ENCODE measurements at places on chromosomes 11 and 22.

DNA sequence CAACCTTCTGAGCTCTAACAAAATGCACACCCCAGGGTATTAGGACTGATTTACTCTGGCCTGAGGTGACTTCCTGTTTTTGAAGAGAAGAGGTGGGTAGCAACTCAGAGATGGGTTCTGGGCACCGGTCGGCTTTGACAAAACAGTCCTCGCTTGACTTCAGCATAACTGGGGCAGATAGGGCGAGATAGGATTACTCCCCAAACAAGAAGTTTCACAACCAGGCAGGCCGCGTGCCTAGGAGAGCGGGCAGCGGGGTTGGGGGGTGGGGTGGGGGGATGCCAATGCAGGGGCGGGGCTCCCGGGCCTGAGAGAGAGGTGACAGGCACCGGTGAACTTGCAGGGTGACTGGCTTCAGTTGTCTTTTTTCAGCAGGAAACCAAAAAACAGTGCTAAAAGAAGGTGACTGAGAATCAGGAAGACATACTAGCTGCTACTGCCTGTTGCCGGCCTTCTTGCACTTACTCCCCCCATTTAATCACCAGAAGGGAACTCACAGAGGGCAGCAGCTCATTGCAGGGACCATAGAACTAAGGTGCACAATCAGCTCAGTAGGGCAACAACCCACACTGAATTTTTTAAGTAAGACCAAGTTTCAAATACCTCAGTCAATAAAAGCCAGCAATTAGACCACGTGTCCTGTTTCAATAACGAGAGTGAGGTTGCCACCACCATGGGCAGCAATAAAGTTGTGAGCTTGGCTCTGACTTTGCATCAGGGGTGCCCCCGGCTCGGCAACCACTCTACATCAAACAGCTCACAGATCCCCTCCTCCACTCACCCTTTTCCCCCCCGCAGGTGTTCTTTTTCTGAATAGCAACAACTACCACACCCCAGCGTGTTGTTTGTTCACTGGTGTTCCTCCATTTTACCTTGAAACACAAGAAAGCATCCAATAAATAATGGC is 37.2 kb upstream of the ETS1 start:
- DNase-seq: no peak

GRCh38 chr11:23423656-23424055 is 563.4 kb upstream of the CCDC179 start:
- DNase-seq: no peak

DNA sequence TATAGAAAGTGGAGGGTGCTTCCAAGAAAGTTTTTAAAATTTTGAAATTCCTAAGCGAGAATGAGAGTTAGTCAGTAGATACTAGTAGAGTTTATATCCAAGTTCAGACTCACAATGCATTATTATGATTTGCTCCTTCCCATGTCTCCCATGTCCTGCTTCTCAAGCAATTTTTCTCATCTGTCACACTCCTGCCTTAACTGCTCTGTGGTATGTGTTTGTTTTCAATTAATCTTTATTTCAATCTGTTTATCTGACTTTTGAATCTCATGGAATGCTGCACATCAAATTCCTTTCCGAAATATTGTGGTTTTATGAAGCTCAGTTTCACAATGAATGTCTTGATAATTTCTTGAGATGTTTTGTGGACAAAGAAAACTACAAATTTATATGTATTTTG is 18.1 kb downstream of the THY1 start:
- no peak for DNase-seq

DNA sequence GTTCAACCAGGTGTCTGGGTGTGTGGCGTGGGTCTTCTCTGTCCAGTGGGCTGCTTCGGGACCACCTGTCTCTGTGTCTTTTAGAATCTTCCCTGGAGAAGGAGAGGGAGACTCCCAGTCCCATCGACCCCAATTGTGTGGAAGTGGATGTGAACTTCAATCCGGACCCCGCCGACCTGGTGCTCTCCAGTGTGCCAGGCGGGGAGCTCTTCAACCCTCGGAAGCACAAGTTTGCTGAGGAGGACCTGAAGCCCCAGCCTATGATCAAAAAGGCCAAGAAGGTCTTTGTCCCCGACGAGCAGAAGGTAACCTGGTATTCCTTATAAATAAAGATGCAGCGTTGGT is 12.2 kb downstream of the TEF start:
- DNase-seq: no peak

- peak; percentile 15 for DNase-seq
Observed at GRCh38 chr22:30572840-30573593, 1.4 kb downstream of the GAL3ST1 start.

DNA sequence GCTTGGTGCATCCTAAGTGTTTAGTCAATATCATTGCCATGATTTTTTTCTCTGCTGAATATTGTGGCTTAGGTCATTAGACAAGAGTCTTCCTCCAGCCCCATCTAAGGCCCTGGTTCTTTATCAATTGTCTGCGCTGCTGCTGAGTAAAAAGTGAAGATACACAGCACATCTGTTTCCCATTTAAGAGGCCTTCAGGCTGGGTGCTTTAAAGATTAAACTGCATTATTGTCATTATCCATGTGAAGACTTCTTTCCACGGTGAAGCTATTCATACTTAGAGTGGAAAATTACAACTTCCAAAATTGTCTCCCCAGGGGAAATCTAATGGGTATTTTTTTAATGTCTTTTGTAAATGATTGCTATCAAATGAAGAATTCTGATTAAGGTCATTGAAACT is 719.8 kb upstream of the LRRC4C start:
- DNase-seq: no peak

DNA sequence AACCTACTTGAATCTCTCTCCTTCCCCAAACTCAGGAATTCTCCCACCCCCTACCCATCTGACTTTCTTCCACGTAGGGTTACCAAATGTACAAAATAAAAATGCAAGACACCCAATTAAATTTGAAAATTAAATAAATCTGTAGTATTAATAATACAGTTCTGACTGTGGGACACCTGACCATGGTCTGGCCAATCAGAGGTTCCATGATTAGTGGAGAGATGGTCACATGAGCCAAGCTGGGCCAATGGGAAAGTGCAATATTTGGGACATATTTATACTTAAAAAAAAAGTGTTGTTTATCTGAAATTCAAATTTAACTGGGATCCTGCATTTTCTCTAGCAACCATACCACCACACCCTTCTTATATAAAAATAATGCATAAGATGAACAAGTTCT is 29.8 kb upstream of the ASPHD2 start:
- no peak for DNase-seq

GRCh38 chr11:94597896-94598295 is 30.7 kb downstream of the PIWIL4 start:
- no peak for DNase-seq

DNA sequence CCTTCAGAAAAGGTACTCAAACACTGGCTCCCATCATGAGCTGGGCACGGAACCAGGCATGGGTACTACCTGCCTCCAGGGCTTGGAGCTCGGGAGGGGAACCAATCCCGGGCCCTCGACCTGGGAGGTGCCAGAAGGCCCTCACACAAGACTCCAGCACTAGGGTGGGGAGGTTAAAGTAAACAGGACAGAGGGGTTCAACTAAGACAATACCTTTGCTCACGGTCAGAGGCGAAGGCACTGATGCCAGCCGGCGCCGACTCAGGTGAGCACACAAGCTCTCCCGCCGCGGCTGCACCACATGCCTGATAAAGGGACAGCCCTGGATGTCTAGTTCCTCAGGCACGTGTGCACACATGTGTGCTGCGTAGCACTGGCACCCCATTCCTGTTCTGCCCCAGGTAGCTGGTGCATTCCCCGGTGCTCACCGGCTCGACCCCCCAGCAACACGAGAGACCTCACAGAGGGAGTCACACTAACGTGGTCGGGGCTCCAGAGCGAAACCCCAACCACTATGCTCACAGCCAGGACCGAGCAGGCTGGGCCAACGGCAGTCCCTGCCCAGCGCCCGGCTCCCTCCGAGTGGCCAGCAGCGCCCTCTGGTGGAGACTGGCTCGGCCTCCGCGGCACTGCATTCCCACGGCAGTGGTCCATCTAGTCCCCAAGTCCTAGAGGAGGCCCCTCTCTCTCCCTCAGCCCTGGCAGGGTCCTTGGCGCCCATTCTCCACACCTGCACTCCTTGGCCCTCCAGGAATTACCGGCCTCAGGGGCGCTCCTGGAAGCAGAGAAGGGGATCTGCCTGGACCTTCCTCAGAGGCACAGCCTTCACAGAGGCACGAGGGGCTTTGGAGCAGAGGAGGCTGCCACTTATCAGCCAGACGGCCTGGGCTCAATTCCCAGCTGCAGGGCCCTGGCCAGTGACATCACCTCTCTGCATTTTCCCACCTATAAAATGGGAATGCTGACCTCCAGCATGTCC is 28.8 kb upstream of the MOB2 start:
- peak; percentile 94 for DNase-seq

DNA sequence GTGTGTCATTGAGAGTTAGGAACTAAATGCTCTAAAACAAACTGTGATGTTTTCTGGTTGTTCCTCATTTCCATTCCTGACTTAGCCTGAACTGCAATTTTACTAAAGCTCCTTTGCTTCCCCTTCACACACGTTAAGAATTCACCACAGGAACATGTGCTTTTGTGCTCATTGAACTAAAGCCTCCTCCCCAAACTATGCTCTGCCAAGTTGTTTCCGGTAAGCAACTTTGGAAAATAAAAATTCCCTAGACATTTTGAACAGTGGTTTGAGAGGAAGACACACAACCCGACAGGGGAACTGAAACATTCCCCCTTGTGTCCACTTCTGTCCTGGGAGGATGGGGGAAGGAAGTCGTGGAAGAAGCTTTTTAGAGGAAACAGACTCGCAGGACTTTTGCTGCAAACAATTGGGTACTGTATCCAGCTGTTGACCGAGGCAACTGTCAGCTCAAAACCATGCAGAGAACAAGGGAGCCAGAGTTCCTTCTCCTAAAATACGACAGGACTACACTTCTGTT is 66.9 kb downstream of the GAB2 start:
- DNase-seq: peak; percentile 66

- no peak for DNase-seq
Observed at GRCh38 chr11:76406359-76406758, 25.2 kb downstream of the GVQW3 start.

DNA sequence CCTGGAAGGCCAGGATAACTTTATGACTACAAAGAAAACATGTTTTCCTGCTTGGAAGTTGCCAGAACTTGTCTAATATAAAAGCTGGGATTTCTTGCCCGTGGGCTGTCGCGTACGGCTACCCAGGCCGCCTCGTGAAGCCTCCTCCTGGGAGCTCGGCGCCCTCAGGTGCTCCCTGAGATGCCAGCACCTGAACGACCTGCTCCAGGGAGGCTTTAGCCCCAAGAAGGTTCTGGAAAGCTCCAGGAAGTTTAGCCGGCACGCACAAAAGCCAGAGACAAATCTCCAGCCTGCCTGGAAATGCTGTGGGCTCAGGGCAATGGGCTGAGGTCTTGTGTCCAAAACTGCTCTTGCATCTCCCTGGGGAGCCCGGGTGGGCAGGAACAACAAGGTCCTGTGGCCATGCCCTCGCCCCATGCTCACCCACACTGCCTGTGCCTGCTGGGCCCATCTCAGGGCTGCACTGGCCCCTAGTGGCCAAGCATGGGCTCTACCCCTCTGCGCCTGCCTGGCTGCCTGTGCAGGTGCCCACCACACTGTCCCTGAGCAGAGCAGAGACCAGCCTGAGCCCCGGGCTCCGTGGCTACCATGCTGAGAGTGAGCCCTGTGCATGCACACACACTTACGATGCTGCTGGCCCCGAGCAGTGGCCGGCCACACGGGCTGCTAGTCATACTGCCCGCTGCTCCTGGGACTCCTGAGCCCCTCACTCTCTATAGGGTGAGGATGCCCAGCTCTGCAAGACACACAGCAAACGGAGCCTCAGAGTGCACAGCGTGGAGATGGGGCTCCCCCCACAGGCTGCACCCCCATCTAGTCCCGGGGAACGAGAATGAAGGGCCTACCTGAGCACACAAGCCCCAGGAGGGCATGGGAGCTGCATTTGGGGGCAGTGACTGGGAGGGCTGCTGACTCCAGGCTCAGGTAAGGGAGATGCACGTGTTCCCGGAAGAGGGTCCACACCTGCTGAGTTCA is 4.9 kb upstream of the CELSR1 start:
- DNase-seq: peak; percentile 88

- DNase-seq: peak; percentile 89
Observed at GRCh38 chr11:62508336-62509058, 38.1 kb downstream of the AHNAK start.

Measured in eye (tissue), 1 donor.